Omental fat pad (tissue), 4 donors: ENCODE measurements at places on chromosomes 2 and 18. TPM values are rescaled to one million over a fixed set of nuclear protein-coding genes. Genes with fewer than 3 reads are reported as not detected.

The DSEL gene
- 13.1 TPM for total RNA-seq

DNA sequence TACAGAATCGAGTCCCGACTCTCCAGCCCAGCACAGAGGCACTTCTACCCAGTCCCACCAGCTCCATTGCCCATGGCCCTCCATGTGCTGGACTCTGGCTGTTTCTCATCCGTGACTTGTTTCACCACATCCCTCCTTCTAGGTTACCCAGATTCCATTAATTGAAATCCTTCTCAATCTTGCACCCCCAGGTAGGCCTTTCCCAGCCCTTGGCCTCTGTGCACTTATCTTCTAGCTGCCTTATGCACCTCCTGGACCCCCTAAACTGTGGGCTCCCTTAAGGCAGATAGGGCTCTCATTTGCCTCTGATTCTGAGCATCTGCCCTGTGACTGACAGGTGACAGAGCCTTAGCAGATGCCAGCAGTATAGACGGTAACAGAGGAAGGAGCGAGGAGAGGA is 9.2 kb downstream of the MYCN start:
- DNase-seq, result no peak

DNA sequence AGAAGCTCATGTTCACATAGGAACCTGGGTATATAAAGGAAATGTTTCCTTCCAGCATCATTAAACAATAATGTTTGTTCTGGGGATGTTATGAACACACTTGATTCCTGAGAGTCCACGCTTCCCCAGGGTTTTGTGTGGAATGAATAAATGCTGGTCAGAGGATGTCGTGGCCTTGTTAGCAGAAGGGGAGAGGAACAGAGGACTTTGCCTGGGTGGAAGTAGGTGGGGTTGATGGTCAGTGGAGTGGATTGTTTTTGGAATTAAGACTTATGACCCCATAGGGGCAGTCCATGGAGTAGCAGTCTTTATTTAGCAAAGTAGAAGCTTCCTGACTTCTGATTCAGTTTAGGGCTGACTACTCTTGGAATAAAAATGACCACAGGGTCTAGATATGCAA is 139.6 kb downstream of the MYO1B start:
- DNase-seq, result no peak

GRCh38 chr2:191115804-191116203 is 35.0 kb downstream of the STAT4 start:
- DNase-seq, result no peak

DNA sequence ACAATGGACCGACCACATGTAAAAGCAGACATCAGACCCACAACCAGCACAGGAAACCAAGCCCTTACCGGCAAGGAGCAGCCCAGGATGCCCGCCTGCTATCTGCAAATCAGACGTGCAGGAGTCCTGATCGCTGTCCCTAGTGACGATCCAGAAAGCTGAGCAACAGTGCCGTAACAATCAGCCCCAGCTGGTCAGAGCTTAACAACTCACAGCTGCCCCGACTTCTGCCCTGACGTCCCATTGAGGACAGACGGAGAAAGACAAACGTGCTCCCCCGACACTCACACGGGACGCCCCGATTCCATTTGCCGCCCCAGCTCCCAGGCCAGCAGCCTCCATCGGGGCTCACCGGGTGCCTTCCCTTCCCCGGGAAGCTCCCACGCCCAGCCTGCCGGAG is 39.8 kb upstream of the PXDN start:
- DNase-seq, result no peak

DNA sequence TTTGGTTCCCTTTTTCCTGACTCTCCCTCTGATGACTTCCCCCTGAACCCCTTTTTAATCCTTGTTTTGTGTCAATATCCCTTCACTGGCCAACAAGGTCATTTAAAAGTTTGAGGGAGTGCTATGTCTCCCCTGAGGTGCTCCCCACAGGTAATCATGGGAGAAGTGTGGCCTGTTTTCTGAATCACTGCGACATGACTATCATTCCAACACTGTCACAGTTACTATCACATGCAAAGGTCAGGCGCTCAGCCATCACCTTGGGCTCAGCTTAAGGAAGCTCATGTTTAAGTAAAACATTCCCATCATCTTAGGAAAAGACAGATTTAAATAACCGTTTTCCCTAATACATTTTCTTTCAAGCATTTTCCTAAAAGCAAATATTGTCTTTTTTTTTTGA is 20.9 kb upstream of the ACAA2 start:
- no peak for DNase-seq

DNA sequence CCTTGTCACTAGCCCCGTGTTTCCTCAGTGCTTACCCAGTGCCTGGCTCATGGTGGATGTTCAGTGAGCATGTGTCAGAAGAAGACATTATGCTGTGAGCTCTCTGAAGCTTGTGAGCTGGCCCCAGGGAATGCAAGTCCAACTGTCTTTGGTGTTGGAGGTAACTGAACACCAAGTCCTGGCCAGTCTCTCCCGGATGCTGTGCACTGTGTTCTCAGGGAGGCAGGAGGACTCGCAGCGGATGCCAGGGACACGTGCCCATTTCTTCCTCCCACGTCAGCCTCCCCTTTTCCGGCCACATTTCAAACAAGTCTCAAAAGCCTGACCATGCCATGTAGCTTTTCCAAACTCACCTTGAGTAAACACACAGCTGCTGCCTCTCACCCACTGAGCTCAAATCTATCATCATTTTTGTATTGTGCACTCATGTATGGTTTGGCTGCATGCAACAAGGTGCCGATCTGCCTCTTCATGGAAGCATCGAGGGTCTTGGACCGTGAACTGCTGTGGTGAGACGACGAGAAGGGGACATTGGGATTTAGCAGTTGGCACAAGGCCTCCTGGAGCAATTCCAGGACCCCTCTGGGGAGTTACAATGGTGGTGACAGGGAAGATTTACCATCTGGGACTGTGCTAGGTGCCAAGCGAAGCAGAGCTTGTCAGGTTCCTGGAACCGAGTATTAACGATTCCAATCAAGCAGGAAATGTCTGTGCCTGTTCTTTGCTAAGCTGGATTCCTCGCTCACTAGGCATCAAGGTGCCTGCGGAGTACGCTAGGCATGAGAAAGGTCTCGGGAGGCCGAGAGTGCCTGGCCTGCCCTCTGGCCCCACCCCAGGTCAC is 44.4 kb upstream of the MGAT4A start:
- no peak for DNase-seq

DNA sequence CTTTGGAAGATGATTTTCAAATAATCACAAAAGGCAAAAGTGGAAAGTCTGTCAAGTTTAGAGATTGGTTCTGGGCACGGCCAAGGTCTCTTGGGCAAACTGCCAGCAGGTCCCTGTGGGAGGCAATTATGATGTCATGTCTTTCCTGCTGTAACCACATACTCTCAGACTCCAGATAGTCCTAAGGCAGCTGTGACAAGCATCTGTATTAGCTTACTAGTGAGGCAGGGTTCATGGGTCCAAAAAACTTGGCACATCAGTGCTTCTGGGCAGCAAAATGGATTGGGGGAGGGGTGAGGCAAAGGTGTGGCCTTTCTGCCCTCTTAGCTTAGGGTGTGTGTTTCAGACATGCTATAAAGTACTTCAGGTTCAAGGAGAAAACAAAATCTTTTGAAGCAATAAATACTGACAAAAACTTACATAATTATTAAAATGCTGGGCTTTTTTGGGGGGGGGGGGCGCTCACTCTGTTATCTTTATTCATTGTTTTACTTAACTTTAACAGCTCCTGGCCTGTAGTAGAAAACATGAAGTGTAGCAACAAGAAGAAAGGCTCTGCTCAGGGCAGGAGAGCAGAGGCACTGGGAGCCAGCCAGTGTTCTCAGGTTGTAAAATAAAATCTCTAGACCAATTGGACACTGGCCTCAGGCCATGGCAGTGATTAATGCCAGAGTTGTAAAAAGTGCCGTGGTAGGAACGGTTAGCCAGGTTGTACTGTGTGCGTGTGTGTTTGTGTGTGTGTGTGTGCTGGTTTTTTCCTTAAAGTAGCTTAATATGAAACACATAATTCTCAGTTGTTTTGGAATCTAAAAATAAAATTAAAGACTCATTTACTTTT is 14.3 kb upstream of the TANC1 start:
- DNase-seq, result peak; percentile 63
